ENCODE measurements at places on chromosomes 4 and X.

- peak; percentile 86 for DNase-seq
Observed at GRCh38 chr4:156390599-156391324, 437.1 kb upstream of the CTSO start.

DNA sequence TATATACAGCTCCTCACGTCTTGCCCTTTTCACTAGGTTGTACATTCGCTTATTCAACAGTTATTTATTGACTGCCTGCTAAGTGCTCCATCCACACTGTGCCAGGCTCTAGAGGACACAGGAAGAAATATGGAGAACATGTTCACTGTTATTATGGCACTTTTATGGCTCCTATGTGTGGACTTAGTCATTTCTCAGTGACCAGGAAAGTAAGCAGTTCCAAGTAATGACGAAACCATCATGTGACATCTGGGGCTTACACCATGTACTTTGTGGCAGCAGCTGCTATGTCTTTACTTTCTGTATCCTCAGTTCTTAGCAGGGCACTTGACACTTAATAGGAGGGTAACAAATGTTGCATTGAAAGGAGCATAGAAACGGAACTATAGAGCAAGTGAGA is 278.0 kb downstream of the ANK2 start:
- DNase-seq: peak; percentile 51

DNA sequence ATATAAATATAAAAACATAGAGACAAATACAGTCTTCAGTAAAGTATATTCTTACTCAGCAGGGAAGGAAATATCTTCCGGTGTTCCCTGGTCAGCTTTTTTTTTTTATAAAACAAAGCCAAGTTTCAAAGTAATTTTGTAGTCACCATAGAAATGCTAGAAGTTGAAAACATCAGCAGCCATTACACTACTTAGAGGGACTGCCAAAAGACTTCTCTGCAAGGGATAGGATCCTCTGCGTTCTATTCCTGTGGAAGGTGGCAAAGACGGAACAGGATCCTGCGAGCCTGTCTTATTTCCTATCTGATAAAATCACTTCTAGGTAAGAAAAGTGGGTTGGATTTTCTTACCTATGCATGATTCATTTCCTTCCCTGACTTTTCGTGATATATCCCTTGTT is 19.4 kb downstream of the CLDN22 start:
- DNase-seq: no peak

GRCh38 chr4:41307638-41308037 is 50.9 kb downstream of the UCHL1 start:
- DNase-seq: no peak

GRCh38 chrX:153649915-153650782 is 3.1 kb downstream of the DUSP9 start:
- DNase-seq: no peak

- no peak for DNase-seq
Observed at GRCh38 chr4:76459291-76459723, 24.3 kb downstream of the SHROOM3 start.

DNA sequence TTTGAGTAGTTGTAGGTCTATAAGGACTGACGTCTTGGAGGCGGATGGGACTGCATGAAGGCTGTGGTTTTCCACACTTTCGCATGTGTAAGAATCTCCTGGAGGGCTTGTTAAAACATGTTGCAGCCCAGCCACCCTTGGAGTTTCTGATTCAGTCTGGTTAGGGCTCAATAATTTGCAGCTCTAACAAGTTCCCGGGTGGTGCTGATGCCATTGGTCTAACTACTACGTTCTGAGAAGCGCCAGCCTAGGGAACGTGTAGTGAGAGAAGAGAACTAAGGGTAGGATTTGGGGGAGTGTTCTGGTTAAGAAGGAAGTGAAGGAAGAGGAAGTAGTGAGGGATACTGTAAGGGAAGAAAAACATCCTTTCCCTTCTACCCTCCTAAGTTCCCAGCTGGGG is 138.9 kb downstream of the LARP7 start:
- no peak for DNase-seq

DNA sequence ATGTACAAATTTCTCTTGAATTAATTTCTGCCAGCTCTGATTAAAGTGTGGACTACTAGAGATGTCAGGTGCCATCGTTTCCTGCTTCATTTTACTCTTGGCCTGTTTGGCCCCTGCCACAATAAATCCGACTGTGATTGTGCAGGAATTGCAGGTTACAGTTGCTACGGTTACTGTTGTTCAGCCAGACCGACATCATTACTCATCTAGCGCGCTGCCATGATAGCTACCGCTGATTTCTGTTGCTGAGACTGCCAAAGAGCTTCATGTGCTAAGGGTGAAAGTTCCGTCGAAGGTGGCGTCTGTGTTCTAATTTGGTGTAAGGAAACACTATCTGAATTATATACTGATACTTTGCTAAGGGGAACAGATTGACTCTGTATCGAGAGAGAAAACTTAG is 22.1 kb downstream of the SLIT2 start:
- no peak for DNase-seq

DNA sequence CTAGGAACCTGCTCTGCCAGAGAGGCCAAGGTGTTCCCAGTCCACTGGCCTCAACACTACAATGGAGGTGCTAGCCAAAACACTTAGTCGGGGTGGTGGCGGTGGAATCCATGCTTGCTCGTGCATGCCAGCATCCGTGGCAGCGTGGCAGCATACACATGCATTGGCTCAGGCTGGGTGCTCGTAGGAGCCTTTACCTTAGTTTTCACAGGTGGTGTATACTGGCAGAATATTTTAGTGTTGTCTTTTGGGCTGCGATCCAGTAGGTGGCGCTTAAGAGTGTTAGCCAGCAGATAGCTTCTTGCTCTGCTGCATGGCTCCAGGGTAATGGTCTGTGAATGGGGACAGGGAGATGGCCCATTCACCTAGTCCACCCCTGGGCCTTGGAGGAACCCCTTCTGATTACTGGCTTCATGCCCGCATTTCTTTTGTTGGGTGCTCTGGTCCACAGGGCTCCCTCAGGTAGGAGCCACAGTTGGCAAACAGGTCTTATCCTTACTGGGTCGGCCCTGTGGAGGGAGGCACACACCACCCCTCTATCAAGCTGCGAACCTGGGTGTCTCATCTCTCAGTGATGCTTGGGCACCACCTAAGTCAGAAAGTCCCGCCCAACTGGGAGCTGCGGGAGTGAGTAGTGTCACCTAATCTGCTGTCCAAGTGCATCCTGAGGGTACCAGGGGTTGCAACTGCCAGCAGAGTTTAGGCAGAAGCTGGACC is 40.0 kb downstream of the RIPPLY1 start:
- no peak for DNase-seq

GRCh38 chrX:66016905-66017658 is 22.8 kb downstream of the VSIG4 start:
- no peak for DNase-seq

DNA sequence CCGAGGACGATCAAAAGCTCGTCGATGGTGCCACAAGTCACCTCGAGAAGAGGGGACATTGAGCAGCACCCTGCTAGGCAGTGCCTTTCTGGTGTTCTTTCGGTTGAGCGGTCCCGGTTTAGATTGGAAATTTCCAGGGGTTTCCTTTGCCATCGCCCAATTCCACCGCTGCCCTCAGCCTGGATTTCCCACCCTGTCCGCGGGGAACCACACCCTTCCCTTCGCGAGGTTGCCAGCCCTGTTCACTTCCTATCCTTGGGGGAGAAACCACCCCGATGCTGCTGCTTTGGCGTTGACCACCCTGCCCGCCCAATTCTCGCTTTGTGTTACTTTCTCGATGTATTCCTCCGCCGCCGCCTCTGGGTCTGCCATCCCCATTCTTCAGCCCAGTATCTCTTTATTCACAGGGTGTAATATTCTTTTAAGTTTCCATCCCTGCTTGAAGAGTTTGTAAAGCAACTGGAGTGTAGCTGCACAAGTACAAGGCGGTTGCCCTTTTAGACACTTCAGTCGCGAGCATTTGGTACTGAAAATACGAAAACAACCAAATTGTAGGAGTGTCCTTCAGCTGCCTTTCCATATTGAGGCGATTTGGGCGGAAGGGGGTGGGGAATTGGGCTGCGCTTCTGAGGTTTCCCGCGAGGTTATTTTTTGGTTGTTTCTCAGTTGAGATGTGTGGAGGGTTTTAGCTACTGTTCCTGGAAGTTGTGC is 1.1 kb downstream of the OGT start:
- DNase-seq: peak; percentile 64

- DNase-seq: peak; percentile 34
Observed at GRCh38 chr4:1356181-1356998, 9.4 kb downstream of the UVSSA start.

- no peak for DNase-seq
Observed at GRCh38 chr4:14023896-14024295, 396.4 kb upstream of the BOD1L1 start.

DNA sequence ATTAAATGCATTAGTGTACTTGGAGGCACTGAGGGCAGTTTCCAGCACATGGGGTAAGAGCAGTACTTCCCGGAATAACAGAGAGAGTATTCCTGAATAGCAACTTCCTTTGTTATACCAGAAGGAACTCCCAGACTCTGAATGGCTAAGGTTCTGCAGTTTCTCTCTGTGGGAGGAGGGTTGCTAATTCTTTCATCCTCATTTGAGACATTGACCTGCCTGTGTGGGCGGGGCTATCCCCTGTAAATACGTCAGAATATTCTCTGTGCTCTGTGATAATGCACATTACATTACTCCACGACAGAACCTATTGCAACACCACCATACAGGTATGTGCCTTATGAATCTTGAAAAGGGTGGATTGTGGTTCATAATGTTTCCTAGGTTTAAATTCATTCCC is 52.7 kb downstream of the SPINK2 start:
- DNase-seq: no peak

- no peak for DNase-seq
Observed at GRCh38 chrX:101360390-101360789, 11.8 kb upstream of the TIMM8A start.

DNA sequence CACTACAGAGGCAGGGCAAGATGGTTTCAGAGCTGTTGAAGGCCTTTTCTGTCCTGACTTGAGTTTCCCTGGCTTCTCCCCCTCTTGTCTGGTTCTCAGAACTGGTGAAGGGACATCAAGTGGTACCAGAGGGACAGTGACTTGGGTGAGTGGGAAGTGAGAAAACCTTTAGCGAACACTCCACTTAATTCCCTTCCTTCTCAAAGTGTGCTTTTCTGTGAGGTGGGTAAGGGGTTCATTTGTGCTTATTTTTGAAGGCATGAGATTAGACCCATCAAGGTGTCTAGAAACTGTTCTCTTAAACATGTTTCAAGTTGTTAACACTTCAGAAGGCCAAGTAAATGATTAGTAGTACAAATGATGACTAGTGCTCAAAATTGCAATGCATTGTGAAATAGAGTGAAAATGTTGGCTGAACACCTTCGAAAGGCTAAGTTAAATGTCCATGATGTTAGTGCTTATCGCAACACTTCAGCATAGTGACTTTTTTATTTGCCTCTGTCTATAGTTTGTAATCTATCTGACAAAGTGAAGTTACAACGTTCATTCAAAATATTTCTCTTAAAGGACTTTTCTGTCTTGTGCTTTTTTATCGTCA is 2.8 kb downstream of the AREG start:
- no peak for DNase-seq
